ENCODE measurements at places on chromosomes 16 and 17.

DNA sequence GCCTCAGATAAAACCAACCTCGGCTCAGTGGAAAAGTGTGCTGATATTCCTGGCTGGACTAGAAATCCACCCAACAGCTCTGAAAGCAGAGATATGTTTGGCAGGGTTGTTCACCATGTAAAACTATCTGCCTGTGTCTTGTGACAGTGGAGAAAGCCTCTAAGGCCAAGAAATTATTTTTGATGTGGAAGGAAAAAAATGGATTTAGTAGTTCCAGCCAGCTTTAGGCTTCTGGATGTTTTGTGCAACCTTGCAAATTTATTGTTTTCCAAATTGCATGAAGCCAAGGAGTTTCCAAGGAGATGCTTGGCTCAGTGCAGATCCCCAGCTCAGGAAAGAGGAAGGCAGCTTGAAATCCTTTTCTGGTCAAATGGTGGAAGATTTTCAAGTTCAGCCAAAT is 31.6 kb downstream of the TEKT5 start:
- DNase-seq = no peak

- DNase-seq = no peak
Observed at GRCh38 chr16:30006095-30006473, 4.7 kb downstream of the DOC2A start.

GRCh38 chr17:14270508-14270907 is 30.4 kb upstream of the HS3ST3B1 start:
- no peak for DNase-seq

GRCh38 chr17:27547301-27547683 is 83.7 kb upstream of the LGALS9 start:
- no peak for DNase-seq

DNA sequence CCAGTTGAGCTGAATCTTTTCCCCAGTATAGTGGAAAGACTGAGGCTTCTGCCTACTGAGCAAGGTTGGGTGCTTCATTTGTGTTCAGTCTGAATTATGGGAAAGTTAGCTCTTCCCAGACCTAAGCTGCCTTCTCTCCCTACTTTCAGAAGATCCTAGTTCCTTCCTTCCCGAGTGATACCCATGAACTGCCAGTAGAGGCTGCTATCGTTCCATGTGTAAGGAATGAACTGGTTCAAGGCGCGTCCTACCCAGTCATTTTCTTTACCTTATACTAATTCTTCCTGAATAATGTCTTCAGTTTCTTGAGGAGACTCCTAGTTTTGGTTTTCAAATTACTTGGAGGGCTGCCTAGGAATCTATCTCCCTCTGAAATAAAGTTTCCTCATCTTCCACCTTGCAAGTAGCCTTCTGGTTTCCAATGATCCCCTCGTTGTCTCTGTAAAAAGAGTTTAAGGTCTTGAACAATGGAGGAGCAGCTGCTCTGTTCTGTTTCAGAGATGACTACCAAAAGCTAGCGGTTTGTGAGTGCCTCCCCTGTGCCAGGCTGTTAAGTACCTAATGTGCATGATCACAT is 934 bp upstream of the AOC2 start:
- peak; percentile 69 for DNase-seq

GRCh38 chr17:57329380-57330214 is 73.3 kb downstream of the MSI2 start:
- DNase-seq = no peak

- DNase-seq = no peak
Observed at GRCh38 chr16:61214780-61215179, 821.5 kb downstream of the CDH8 start.

DNA sequence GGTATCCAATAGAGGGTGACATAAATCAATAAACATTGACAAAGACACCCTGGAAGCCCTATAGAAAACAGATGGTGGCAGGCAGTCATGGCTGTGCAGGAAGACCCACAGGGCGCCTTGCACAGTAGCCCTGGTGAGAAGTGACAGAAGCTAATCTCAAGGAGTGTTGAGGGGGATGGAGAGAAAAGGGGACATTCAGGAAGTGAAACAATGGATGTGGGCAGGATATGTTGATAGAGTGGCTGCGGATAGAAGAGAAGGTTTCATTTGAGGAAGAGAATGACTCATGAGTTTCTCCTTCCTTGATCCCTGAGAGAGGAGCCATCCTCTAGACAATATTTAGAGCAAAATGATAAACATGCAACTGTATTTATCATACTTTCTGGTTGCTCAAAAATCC is 468.8 kb upstream of the HSBP1 start:
- no peak for DNase-seq

DNA sequence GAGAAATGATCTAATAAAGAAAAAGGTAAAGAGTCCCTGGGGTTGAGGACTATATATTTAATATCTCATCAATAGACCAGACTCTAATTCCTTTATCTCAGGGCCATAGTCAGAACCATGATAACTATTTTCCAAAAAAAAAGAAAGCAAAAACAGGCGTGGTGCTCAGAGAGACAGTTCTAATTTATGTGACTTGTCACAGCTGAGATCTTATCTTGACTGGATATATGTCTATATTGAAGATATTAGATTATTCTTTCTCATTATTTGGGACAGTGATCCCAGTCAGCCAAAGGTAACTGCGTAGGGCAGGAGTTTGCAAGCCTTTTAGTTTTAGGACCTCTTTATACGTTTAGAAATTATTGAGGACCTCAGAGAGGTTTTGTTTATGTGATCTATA is 52.4 kb downstream of the ITFG1 start:
- no peak for DNase-seq

DNA sequence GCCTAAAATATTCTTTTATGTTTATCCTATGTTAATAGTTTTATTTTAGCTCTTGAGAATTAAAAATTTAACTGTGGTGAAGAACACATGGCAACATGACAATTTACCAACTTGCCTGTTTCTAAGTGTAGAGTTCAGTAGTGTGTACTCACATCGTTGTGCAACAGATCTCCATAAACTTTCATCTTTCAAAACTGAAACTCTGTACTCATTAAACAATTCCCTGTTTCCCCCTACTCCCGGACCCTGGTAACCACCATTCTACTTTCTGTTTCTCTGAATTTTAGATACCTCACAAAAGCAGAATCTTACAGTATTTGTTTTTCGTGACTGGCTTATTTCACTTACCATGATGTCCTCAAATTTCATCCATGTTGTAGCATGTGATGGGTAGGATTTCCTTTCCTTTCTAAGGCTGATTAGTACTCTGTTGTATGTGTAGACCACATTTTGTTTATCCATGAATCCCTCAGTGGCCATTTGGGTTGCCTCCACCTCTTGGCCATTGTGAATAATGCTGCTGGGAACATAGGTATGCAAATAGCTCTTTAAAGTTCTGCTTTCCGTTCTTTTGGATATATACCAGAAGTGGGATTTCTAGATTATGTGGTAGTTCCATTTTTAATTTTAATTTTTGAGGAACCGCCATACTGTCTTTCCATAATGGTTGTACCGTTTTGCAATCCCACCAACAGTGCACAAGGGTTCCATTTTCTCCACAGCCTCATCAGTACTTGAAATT is 17.4 kb downstream of the IST1 start:
- no peak for DNase-seq

- no peak for DNase-seq
Observed at GRCh38 chr16:4496305-4496704, 20.1 kb downstream of the HMOX2 start.

DNA sequence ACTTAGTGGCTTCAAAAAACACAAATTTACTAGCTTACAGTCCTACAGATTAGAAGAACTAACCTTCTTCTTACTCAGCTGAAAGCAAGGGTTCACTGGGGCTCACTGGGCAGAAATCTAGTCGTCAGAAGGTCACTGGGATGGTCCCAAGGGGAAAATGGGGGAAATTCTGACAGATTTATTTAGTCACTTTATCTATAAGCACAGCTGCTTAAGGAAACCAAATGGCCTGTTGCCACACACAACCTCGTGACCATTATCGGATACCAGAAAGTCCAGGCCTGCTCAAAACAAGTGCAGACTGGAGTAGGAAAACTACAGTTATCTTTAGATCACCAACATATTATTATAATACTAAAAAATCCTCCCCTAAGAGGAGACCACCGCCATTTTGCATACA is 374.6 kb upstream of the ASIC2 start:
- DNase-seq = no peak

GRCh38 chr17:38317081-38317480 is 20.1 kb downstream of the MRPL45 start:
- no peak for DNase-seq

GRCh38 chr17:80212511-80212910 is 7.6 kb downstream of the SGSH start:
- no peak for DNase-seq

DNA sequence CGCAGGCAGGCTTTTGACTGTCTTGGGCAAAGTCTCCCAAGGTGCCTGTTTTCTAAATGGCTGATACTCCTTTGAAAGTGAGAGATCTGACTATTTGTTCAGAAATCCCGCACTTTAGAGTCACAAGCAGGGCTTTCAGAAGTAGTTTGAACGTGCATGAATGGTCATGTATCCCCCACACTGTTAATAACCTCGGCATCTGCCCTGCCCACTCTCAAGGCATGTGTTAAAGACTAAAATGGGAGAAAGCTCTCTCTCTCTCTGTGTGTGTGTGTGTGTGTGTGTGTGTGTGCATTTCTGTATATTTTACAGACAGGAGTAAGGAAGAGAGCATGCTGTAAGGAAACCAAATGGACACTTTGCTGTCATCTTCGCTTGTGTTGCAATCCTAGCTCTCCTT is 163.7 kb downstream of the MAF start:
- no peak for DNase-seq

Measured in fibroblast of the conjunctiva (primary cell).